ENCODE measurements at places on chromosomes 13 and 19.

DNA sequence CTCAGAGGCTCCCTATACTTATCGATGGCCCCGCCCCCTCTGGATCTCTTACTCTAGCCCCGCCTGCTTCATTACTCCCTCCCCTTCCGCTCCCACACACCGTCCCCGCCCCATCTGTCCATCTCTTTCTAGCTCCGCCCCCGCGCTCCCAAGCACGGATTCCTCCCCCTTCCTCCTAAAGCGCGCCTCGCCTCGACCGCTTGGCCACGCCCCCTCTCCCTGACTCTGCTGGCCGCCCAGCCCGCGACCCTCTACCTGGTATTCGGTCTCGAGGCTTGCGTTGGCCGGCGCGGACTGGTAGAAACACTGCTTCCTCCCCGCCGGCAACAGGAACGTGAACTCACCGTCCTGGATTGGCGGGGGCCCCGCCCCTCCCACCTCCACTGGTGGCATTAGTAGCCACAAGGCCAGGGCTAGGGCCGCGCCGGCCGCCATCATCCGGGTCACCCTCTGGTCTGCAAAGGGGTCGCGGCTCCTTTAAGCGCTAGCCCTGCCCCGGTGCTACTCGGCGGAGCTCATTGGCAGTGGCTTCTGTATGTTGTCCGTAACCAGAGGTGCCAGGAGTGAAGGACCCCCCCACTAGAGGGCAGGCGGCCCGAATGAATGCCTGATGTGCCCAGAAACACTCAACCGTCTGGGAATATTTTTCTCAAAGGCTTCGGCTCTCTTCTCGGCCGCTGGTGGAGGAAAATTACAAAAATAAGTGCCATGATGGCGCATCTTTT is at the start of gene TMED1:
TMED1 (minus strand) TSS at position 459 of the 725 bp plus-strand sequence; CDS start at position 438, 21 bp downstream.
- peak; percentile 88 for DNase-seq

- no peak for DNase-seq
Measured at GRCh38 chr13:108283110-108283509, 13.6 kb downstream of the TNFSF13B start.

- DNase-seq: no peak
Measured at GRCh38 chr19:17647071-17648020, 40.8 kb downstream of the UNC13A start.

GRCh38 chr13:33218426-33218825 is 67.1 kb downstream of the STARD13 start:
- no peak for DNase-seq

DNA sequence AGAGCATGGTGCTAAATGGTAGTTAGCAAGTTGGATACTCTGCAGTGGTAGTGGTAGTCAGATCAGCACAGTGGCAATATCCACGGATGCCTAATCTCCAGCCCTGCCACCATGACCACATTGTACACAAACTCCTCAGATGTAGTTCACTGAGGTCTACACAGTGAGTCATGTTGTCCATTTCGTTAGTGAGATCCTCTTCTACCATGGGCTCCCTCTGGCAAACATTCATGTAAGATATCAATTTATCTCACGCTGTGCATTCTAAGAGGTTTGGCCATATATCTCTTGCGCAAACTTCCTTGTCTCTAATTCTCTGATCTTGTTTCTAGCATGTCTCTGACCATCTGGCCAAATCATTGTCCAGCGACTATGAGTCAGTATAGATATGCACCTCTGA is 58.2 kb downstream of the POLR1D start:
- no peak for DNase-seq

GRCh38 chr13:44802491-44802890 is 186.8 kb downstream of the NUFIP1 start:
- no peak for DNase-seq

- no peak for DNase-seq
Measured at GRCh38 chr19:17095141-17095919, 19.8 kb downstream of the MYO9B start.

GRCh38 chr13:20505405-20506366 is 20.0 kb downstream of the CRYL1 start:
- DNase-seq: no peak

- no peak for DNase-seq
Measured at GRCh38 chr13:40622761-40623160, 43.7 kb downstream of the FOXO1 start.

DNA sequence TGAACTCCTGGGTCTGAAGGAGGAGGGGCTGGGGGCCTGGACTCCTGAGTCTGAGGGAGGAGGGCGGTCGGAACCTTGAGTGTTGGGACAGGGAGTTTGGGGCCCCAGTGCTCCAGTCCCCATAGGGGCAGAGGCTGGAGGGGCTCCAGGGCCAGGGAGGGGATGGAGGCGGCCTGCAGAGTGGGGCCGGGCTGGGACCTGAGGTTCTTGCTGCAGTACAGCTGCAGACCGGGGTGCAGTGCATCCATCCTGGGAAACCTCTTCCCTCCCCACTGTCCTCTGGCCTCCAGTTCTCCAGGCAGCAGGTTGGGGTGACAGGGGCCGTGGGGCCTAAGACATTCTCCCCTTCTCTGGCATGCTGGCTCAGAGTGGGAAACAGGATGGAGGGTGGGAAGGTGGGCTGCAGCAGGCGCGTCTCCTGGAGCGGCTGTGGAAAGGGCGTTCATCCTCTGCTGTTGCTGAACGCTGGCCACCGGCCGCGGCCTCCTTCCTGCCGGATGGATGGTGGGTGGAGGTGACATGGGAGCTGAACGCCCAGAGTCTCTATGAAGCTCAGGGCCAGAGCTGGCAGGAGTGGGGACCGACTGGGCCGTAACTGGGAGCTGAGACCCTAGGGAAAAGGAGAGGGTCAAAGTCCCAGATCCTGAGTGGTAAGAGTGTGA is 1.6 kb downstream of the BRSK1 start:
- no peak for DNase-seq

DNA sequence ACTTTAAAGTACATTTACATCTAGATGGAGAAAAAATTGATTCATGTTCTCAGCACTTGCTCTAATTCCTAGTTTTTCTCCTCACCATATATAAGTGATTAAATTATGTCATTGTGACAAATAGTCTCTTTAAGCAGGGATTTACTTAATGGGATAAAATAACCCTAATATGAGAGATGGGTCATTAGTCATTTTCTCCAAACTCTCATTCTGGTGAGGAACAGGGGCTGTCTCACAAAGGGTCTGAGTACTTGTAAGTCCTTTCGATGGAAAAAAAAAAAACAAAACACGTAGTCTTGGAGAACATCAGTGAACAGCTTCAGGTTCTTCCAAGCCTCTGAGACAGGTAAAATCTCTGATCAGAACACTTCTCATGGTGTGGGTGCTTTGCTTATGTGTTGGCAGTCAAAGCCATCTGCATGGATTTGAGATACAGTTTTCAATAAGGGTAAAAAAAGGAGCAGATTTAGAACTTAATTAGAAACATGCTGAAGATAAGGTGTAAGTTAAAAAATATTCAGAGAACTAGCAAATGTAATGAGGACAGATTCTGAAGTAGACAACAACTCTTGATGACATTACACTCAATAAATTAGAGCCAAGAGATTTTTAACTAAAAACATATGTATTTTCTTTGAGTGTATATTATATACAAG is 1668.9 kb upstream of the MIR17HG start:
- no peak for DNase-seq

- no peak for DNase-seq
Measured at GRCh38 chr13:29324601-29325000, 270.9 kb downstream of the SLC7A1 start.

GRCh38 chr19:29104605-29105241 is 108.2 kb downstream of the UQCRFS1 start:
- DNase-seq: no peak

GRCh38 chr19:44551850-44552249 is 22.4 kb upstream of the CEACAM20 start:
- no peak for DNase-seq

DNA sequence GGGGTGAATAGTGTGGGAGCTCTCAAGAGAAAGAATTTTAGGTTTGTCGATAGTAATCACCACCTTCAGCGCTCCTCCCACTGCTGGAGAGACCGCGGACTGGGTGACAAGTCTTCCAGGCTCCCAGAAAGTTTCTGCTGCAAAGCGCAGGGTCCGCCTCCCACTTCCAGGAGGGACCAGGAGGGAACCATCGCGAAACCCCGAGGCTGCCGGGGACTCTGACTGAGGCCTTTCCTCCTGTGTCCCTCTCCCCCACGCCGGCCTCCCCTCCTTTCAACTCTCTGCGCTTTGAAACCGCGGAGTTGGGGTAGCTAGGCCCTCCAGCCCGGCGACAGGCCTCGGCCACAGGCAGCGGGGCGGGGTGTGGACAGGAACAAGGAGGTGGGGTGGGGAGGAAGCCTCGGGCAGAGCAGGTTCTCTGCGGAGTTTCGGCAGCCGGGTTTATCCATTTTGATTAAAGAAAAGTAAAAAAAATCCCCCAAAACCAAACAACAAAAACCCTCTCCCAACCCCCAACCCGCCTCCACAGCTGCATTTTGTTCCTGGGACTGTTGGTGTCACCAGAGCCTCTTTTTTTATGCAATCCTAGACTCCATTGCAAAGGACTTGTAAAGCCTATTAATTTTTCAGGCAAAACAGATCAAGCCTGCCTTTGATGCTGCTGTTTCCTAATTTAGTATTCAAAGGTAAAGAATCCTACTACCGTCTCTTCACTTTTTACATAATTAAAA is 157.2 kb downstream of the TM9SF2 start:
- peak; percentile 31 for DNase-seq

GRCh38 chr13:46600943-46601311 is 48.0 kb downstream of the LRCH1 start:
- no peak for DNase-seq

- DNase-seq: no peak
Measured at GRCh38 chr13:74625541-74625940, 491.3 kb upstream of the KLF12 start.

DNA sequence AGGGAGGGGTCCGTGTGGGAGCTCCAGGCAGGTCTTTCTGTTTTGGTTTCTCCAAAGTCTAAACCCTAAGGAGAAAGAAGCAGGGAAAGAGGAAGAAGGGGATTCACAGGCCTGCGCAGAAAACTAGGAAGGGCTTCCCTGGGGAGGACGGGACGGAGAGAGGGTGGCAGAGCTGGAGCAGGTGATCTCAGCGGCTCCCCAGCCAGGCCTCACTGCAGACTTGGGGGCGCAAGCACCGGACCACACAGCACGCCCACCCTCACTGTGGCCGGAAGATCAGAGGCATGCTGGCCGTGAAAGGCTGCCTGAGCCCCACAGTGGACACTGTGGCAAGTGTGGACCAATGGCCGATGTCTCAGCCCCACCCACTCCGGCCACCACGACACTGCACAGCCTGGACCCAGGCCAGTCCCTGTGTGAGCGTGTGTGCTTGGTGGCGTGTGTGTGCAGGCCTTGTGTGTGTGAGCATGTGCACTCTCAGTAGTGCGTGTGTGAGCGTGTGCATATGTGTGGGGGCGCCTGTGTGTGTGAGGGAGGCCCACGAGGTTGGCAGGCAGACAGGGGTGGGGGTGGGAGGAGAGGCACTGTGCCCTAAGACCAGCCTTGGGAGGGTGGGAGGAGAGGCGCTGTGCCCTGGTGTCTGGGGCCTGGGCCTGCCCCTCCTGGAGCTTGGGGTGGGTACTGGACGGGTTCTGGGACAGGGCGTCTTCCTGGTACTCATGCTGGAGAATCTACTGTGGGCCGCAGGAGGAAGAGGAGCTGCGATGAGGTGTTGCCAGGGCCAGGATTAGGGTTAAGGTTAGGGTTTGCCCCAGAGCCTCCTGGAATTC is 15.4 kb upstream of the TMEM255B start:
- DNase-seq: no peak

DNA sequence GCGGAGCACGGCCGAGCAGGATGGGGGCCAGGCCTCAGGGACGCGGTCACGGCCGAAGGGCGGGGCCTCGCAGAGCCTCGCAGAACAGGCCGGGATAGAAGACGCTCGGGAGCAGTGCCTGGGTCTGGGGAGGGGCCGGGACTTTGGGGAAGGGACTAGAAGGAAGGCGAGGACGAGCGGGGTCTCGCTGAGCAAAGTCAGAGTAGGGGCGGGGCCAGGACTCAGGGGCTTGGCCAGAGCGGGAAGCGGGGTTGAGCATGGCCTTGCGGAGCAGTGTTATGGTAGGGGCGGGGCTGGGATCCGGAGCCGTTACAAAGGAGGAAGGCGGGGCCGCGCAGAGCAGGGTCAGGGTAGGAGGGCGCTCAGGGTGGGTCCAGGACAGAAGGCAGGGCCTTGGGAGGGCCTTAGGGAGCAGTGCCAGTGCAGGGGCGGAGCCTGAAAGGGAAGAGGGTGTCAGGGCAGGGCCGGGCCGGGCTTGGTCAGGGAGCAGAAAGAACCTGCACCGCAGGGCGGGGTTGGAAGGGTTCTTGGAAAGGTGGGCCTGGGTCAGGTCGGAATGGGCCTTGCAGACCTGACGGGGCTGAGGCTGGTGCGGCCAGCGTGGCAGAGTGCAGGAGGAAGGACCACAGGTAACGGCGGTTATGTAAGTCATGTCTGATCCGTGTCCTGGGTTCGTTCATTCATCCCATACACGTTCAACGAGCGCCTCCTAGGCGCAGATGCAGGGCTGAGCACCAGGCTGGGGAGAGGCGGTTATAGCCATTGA is 533 bp upstream of the ATP8B3 start:
- peak; percentile 50 for DNase-seq

DNA sequence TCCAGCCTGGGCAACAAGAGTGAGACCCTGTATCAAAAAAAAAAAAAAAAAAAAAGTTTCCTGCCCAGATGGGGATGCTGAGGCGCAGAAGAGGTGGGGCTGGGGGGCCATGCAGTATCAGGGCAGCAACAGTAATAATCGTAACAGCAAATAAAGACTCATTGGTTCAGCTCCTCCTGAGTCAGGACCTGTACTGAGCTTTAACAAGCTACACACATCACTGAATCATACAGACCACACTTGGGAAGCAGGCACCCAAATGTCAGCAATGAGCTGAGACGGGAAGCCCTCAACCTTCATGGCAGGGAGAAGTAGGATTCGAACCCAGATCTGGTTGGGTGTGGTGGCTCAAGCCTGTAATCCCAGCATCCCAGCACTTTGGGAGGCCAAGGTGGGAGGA is 10.6 kb upstream of the DPF1 start:
- no peak for DNase-seq

DNA sequence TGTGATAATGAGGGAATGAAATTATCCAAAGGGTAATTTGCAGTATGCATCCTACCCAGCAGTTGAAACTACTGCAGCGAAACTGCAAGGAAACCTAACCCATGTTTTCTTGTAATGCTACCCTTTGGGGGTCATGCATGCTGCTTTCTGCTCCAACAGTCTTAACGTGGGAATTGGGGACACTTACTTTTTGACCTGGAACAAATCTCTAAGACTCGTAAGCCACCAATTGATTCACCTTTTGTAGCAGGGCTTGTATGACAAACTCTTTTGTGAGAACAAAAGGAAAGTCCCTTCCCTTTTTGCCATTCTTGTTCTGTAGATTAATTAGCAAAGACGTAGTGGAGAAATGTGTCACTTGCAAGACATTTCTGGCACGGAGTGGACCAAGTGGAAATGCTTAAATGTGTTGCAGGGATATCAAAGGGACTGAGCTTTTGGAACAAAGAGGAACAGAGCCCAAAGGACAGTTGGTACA is 27.4 kb downstream of the LRCH1 start:
- DNase-seq: no peak

DNA sequence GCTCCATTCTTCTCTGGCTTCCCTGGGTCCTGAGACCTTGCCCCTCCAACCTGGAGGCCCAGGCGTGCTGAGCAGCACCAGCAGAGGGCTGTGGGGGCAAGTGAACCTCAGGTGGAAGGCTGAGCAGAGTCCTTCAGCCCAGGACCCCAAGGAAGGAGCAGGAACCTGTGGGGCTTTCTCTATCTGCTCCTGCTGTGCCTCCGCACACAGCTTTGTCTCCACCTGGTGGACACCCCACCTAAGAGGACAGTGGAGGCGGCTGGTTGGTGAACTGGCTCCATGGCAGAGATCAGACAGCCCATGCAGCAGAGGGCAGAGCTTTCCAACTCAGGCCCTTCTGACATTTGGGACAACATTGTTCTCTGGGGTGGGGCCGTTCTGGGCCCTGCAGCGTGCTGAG is 19.7 kb downstream of the ZFR2 start:
- DNase-seq: peak; percentile 27

- no peak for DNase-seq
Measured at GRCh38 chr13:64845110-64845509, 2385.0 kb downstream of the PCDH9 start.
